ENCODE measurements at places on chromosomes 7 and 10.
A peak's percentile ranks its signal among the peaks of the same experiment; 100 is the strongest.

DNA sequence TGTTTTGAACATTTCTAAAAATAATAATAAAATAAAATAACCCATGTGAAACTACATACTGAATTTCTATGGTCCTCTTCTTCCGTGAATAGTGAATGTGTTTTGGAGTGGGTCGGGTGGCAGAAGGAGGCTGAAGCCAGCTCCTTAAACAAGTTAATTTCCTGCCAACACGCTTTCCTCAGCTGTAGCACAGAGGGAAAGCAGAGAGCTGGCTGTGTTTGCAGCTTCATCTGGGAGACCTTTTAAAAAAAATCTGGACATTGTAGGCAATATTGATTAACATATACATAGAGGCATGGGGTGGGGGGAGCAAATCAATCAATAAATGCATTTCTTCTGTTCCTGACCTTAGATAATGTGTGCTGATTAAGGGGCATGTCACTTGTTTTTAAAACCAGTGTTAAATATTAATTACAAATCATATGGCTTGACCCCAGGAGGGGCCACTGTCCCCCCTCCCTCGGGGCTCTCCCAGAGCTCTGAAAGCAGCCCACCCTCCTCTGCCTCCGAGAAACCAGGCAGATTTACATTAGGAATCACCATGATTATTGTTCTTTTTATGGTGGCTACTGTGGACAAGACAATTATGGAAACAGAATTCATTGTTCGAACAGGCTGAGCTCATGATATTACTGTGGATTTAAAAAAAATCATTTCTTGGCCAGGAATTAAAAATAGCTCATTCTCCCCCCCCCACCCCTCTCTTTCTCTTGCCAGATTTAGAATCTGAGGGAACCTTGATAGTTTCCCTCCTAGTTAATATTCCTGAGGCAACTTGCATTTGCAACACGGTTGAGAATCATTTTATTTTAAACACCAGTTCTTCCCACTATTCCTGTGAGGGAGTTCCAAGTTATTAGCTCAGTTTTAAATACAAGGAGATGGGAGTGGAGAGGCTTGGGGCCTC lies 100.5 kb upstream of the CARD11 start:
- no peak for DNase-seq

DNA sequence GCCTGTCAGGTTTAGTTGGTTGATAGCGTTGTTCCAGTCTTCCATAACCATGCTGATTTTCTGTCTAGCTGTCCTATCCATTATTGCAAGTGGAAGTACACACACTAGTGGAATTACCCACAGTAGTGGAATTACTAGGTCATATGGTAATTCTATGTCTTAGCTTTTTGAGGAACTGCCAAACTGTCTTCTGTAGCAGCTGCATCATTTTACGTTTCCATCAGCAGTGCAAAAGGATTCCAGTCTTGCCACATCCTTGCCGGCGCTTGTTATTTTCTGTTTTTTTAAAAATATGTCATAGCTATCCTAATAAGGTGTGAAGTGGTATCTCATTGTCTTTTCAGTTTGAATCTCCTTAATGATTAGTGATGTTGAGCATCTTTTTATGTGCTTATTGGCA lies 17.2 kb upstream of the RHBDD2 start:
- DNase-seq, result no peak

DNA sequence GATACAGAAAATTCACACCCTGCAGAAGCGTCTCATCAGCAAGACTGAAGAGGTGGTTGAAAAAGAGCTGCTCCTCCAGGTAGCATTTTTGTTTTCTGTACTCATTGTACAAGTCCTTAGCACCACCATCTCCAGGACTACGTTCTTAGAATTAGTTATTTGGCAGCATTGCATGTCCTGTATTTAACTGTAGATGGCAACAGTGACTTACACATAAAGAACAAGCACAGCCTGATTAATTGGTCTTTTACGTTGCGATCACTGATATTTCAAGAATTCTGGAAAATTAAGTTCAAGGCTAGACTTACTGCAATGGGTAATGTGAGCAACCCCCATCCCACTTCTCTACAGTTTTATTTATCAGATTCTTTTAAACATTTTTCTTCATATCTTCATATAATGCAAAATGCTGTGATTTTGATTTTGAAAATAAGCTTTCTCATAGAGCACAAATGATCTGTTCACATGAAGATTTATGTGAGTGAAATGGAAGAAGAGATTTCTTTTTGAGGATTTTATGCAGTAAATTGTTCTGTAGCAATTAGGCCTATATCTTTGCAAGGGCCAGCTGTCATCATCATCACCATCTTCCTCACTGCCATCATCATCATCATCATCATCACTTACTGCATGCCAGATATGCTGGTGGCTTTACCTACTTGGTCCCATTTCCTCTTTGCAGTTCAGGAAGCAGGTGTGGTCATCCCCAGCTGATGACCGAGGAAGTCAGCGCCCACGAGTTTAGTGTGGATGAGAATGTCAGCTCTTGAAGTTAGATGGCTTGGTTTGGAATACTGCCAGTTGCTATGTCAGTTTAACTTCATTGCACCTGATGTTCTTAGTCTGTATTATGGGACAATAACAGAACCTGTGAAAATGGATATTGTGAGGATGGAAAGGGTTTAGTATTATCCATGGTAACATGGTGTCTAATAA lies 53.4 kb downstream of the CFAP58 start:
- DNase-seq, result no peak

DNA sequence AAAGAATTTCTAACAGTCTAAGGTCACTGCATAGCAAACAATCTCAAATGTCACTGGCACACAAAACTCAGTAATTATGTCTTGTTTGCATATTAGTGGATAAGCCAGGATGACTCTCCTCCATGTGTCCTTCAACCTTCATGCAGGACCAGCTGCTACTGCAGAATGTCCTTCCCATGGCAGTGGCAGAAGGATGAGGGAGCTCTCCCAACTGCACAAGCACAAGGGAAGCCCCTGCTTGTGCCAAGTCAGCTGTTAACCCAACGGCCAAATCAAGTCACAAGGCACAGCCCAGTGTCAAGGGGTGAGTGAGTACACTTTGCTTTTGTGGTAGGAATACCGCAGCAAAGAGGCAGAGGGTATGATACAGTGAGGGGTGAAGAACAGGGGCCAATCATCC lies 59.3 kb upstream of the VWC2 start:
- DNase-seq, result no peak

GRCh38 chr10:118850418-118851061 lies 95.8 kb upstream of the CACUL1 start:
- peak; percentile 47 for DNase-seq

- DNase-seq, result no peak
Observed at GRCh38 chr10:91597197-91597881, 35.5 kb downstream of the PPP1R3C start.

GRCh38 chr7:41974870-41975557 lies 262.0 kb downstream of the GLI3 start:
- no peak for DNase-seq

- no peak for DNase-seq
Observed at GRCh38 chr7:149823191-149823630, 15.0 kb upstream of the ZNF862 start.

- no peak for DNase-seq
Observed at GRCh38 chr7:45219801-45220435, 62.3 kb downstream of the RAMP3 start.

- DNase-seq, result no peak
Observed at GRCh38 chr7:27096768-27097514, 1.1 kb upstream of the HOXA1 start.

- no peak for DNase-seq
Observed at GRCh38 chr7:156993925-156994235, 16.6 kb downstream of the MNX1 start.

- no peak for DNase-seq
Observed at GRCh38 chr7:17371671-17372524, 73.4 kb downstream of the AHR start.

- DNase-seq, result no peak
Observed at GRCh38 chr7:15403751-15404150, 158.1 kb downstream of the AGMO start.

DNA sequence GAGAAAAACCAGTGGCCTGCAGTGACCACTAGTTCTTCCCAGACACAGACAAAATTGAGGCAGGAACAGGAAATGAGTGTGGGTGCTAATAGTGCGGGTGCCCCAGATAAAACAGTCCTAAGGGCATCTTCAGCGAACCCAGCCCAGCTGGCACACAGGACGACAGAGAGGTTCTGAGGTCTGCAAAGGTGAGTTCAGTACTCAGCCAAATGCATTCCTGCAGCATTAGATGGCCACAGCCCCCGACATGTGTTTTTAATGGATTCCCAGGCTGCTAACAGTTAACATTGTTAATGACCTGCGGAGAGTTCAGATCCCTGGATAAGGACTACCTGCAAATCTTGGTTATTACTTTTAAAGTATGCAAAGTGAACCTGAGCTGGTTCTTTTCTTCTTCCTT lies 196.0 kb downstream of the HIBADH start:
- no peak for DNase-seq

DNA sequence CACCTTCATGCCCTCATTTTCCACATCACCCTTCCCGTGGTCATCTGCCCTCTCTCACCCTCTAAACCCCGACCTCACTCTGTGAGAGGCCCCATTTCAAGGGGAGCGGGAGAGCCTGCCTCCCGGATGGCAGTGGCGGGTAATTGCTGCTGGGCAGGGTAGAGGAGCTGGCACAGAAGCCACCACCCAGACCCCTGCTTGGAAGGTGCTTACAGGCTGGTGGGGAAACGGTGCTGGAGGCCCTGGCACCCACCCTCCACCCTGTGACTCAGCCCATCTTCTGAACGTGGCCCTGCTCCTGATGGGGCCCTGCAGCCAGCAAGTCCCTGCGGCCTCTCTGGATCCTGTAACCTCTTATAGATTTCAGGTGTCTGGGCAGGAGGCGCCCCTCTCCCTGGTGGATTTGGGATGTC lies 10.6 kb upstream of the PWWP2B start:
- no peak for DNase-seq

DNA sequence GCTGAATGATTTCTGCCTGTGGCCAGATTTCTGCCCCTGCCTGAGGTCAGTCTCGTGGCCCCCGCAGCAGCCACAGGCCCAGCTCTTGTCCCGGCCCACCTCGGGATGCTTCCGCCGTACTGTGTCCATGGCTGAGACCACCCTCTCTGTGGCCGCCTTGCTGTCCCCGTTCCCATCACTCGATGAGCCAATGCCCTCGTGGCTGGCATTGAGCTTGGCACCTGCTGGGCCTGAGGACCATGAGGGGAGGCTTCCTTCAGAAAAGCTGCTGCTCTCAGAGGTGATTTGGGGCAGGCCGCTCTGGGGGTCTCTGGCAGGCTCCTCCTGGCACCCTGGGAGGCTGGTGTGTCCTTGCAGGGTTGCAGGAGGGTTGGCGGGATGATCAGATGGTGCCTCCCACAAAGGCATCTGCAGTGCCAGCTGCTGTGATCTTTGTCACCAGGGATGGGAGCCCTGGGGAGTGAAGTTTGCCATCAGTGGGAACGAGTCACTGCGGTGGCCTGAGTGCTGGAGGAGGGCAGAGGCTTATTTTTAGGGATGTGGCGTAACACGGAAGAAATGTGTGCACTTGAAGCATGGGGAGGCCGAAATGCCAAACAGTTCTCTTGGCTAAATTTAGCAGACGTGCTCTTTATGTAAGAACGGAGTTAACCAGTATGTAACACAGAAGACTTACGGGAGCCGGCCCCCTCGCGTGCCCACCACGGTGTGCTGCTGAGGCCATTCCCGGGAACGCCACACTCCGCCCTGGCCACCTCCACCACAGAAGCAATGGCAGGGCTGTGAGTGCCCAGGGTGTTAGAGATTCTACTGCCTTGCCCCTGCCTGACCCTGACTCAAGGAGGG lies 47.7 kb downstream of the VIPR2 start:
- no peak for DNase-seq

DNA sequence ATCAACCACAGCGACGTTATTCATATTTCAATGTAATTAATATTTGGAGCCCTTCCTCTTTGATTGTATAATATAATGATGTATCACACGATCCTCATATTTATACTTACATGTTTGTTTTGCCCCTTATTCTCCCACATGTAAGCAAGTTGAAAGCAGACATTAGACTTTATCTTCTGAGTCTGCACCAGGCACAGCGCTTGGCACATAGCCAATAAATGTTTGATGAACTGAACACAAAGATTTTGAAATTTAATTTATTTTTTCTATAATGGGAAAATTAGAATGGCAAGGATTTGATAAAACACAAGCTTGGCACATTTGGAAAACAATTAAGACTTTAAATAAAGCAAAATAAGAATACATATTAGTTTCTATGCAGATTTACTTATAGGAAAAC lies 31.6 kb downstream of the ZFAND4 start:
- no peak for DNase-seq

- DNase-seq, result no peak
Observed at GRCh38 chr7:85596827-85597226, 410.0 kb upstream of the SEMA3D start.

DNA sequence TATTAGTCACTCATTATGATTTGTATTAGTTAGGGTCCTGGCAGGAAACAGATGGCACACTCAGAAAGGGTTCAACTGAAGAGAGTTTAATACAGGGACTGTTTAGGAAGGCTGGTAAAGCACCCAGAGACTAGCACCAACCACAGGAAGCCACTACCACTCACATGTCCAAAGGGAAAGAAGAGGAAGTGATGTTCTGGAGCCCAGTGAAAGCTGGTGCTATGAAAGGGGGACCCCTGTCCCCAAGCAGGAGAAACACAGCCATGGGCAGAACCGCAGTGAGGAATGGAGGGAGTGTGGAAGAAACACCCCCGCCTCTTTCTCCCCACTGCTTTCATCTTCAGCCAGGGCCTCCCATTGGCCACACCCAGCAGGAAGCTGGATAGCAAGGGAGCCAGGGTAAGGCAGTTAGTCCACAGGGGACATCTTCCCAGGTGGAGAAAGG lies 3.2 kb upstream of the VSIR start:
- no peak for DNase-seq

DNA sequence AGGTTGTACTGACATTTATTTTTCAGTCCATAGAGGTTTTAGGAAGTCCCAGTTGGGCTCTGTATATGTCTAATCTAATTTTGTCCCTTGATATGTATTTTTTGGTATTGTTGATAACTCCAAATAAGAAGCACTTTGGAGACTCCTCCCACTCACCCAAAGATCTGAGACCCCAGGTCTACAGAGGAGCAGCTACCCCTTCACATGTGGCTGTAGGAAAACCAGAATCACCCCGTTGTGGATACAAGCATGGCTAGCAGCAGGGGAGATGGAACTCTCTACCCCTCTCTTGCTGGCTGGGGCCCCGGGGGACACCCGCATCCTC lies 9.4 kb downstream of the HHEX start:
- DNase-seq, result no peak

- no peak for DNase-seq
Observed at GRCh38 chr10:117167346-117167788, 29.3 kb upstream of the VAX1 start.

GRCh38 chr7:155224116-155224811 lies 73.4 kb upstream of the INSIG1 start:
- DNase-seq, result no peak
